ENCODE measurements at places on chromosomes 7 and 10. TPM values are rescaled to one million over a fixed set of nuclear protein-coding genes. Genes with fewer than 3 reads are reported as not detected.

GRCh38 chr10:14584661-14585060, 190.0 kb downstream of the FAM107B start:
- H3K27ac ChIP-seq, result no peak overlapping the region
- H3K27me3 ChIP-seq, result no peaks in the 10 kb centered on the region
- DNase-seq, result no peak
- H3K4me1 ChIP-seq, result no peaks in the 10 kb centered on the region
- H3K4me3 ChIP-seq, result no peak overlapping the region

DNA sequence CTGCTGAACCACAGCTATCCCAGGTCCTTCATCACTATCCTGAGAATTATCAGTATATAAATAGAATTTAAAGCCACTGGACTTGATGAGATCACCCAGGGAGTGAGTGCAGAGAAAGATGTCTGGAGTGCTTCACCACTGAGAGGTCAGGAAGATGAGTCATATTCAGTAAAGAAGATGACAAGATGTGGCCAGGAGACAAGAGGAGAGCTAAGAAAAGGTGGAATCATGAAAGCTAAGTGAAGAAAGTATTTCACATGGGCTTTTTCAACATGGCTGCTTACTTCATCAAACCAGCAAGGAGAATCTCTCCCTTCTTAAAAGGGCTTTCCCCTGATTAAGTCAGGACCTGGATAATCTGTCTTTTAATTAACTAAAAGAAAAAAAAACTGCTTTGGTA, 9.1 kb upstream of the PRKAR2B start:
- no peak overlapping the region for H3K27ac ChIP-seq
- no peak for DNase-seq
- H3K4me1 ChIP-seq, result no peaks in the 10 kb centered on the region
- H3K4me3 ChIP-seq, result no peak overlapping the region
- no peaks in the 10 kb centered on the region for H3K27me3 ChIP-seq

DNA sequence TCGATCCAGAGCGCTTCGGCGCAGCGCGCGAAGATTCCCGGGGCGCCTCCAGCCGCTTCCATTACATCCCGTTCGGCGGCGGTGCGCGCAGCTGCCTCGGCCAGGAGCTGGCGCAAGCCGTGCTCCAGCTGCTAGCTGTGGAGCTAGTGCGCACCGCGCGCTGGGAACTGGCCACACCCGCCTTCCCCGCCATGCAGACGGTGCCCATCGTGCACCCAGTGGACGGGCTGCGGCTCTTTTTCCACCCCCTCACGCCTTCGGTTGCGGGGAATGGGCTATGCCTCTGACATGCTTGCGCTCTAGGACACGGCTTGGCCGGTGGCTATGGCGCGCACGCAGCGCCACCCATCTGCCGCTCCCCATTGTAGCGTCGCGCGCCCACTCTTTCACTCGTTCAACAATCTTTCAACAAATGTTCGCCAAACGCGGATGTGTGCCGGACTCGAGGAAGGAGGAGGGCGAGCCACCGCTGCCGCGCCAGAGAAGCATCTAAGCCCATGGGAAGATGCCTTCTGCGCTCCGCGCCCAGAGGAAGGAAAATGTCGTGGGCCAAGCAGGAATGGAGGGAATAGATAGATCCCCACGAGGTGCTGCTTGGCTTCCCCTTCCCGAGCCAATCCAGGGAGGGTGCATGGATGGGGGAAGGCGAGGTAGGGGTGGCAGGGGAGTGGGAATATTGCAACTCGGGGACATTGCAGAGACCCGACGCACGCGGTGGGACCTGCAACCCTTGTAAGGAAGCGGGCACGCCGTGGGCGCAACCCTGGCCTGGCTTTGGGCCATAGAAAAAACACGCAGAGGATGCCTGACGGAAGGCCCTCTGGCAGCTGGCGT, 5.1 kb upstream of the CYP26A1 start:
- peak overlapping the region; percentile 30 for H3K4me3 ChIP-seq
- no peak overlapping the region for H3K27ac ChIP-seq
- peaks cover 28% of the 10 kb centered on the region for H3K4me1 ChIP-seq
- no peaks in the 10 kb centered on the region for H3K36me3 ChIP-seq
- peaks cover 8% of the 10 kb centered on the region for H3K27me3 ChIP-seq

DNA sequence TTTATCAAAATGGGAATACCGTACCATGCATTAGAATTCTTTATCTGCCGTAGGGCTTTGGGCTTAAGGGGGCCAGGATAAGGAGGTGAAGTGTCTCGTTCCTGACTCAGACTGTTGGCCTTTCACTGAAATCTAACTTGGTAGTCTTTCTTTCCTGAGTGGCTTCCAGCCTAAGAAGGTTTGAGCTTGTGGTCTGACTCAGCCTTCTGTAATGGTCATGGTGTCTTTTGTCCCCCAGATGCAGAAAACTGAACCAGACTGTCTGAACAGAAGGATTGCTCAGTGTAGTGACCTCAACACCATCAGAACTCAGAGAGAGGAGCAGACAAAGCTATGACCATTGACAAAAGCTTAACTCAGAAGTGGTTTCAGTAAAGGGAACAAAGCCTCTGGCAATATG, 39.5 kb downstream of the WNT2 start:
- H3K4me3 ChIP-seq, result no peak overlapping the region
- no peak overlapping the region for H3K27ac ChIP-seq
- no peaks in the 10 kb centered on the region for H3K36me3 ChIP-seq

DNA sequence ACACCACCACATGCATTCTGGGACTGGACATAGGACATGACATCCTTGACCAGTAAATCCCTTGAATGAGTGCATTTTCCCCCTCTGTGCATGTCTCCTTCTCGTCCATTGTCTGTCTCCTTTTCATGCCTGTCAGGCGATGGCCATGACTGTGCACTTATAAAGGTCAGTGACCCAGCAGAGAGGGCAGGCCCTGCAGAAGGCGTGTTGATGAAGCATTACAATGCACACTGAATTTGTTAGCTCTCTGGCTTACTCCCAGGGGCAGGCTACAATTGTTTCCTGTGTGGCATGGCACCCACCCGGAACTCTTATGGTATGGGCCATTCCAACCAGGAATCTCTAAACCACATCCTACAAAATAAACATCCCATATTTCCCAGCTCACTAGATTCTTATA, 71.1 kb downstream of the SAMD9 start:
- H3K27me3 ChIP-seq, result no peaks in the 10 kb centered on the region
- no peaks in the 10 kb centered on the region for H3K36me3 ChIP-seq
- no peaks in the 10 kb centered on the region for H3K4me1 ChIP-seq
- DNase-seq, result no peak
- H3K4me3 ChIP-seq, result no peak overlapping the region
- H3K27ac ChIP-seq, result no peak overlapping the region

GRCh38 chr10:100253041-100253440, 14.4 kb downstream of the CWF19L1 start:
- H3K27me3 ChIP-seq, result no peaks in the 10 kb centered on the region
- no peak for DNase-seq
- H3K27ac ChIP-seq, result no peak overlapping the region
- peaks cover 78% of the 10 kb centered on the region for H3K36me3 ChIP-seq
- H3K4me3 ChIP-seq, result no peak overlapping the region

DNA sequence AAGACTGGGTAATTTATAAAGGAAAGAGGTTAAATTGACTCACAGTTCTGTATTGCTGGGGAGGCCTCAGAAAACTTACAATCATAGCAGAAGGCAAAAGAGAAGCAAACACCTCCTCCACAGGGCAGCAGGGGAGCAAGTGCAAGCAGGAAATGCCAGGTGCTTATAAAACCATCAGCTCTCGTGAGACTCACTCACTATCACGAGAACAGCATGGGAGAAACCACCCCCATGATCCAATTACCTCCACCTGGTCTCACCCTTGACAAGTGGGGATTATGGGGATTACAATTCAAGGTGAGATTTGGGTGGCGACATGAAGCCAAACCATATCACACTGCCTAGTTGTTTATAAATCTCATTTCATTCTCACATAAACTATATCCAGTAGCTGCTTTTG, 28.0 kb upstream of the CPN1 start:
- no peak overlapping the region for H3K27ac ChIP-seq
- no peak overlapping the region for H3K4me3 ChIP-seq
- no peak for DNase-seq

DNA sequence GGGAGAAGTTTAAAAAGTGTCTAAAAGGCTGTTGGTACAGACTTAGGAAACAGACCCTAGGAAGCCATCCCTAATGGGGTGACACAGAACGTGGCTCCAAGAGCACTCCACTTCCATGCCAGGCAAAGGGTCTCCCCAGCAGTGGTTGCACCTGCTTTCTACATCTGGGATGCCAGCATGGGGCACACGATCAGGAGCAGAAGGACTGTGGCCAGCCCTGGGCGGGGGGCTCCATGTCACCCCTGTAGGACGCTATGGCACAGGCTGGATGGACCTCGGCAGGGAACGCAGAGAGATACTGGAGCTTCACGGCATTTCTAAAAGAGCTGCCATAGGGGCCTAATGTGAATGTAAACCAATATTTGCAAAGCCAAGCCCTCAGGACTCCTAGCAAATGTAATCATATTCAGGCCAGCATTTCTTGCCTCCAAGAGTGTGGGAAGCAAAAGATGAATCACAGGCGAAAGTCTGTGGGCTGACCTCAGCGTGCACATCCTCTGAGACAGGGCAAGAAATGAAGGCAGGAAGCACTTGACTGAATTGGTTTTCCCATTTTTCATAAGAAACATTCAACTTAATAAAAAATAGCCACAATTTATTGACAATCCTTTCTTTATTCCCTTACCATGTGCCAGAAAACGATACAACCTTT, 93.9 kb downstream of the ATXN7L1 start:
- no peak overlapping the region for H3K4me3 ChIP-seq
- H3K36me3 ChIP-seq, result no peaks in the 10 kb centered on the region
- H3K4me1 ChIP-seq, result no peaks in the 10 kb centered on the region
- H3K27me3 ChIP-seq, result no peaks in the 10 kb centered on the region
- H3K27ac ChIP-seq, result no peak overlapping the region
- no peak for DNase-seq

TAS2R38 gene
- not detected for total RNA-seq

VWC2 gene
- not detected for total RNA-seq
